ENCODE measurements at places on chromosomes 6 and 20.

GRCh38 chr20:50870561-50871161, 60.6 kb downstream of the ADNP start:
- DNase-seq, result no peak

GRCh38 chr20:62638055-62638570, 4.2 kb upstream of the SLCO4A1 start:
- no peak for DNase-seq

DNA sequence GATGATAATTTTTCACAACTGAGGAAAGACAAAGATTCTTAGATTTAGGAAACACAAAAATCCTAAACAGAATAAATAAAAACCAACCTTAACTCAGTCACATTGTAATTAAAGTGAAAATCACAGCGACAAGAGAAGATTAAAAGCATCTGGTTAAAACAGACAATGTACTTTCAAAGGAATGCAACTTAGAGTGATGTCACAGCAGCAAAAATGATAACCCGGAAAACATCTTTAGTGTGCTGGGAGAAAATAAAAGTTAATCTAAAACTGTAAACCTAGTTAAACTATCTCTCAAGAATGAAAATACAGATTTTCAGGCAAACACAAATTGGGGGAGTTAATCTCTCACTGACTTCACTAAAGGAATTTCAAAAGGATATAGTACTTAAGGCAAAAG, 76.8 kb upstream of the OGFRL1 start:
- no peak for DNase-seq

DNA sequence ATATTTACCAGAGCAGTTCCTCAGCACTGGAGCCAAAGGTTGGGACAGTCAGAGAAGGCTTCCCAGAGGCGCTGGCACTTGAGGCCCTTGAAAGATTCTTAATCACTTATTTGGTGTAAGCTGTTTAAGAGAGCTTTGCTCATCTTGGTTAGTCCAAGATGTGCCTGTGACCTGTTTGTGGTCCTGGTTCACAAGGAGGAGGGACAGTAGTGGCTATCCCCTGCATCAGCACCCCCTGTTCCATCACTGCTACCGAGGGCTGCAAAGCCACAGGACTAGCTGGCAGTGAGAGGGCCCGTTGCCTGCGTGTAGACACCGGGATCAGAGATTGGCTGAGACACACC, 35.7 kb downstream of the VEGFA start:
- no peak for DNase-seq

GRCh38 chr6:109258129-109258528, 124.1 kb downstream of the CD164 start:
- no peak for DNase-seq

GRCh38 chr6:111957623-111958315, 84.5 kb upstream of the FYN start:
- no peak for DNase-seq

- no peak for DNase-seq
Measured at GRCh38 chr6:20846602-20847028, 312.4 kb downstream of the CDKAL1 start.

DNA sequence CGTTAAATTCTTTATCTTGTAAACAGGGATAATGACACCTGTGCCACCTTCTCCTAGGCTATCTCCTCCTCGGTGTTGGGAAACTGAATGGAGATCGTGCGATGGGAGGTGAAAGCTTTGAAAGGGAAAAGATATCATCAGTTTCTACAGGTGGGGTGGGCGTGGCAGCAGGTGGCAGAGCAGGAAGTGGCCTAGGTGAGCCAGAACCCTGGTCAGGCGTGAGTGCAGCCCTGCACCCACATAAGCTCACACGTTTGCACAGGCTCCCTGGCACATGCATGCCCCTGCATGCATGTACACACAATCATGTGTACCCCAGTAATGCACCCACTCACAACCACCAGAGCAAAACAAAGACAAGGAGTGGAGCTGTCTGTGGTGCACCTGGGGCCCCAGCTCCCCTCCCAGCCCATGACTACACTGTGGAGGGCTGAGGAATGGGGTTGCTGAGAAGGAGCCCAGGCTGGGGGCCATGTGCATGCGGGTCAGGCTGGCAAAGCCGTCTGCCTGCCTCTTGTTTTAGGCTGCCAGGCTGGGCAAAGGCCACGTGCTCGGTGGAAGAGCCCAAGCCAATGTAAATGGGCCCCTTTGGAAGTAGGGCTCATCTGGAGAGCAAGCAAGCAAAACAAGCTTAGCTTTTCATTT, 61.5 kb downstream of the TFAP2C start:
- DNase-seq, result no peak

GRCh38 chr6:131754088-131754487, 43.3 kb upstream of the CTAGE9 start:
- DNase-seq, result no peak

DNA sequence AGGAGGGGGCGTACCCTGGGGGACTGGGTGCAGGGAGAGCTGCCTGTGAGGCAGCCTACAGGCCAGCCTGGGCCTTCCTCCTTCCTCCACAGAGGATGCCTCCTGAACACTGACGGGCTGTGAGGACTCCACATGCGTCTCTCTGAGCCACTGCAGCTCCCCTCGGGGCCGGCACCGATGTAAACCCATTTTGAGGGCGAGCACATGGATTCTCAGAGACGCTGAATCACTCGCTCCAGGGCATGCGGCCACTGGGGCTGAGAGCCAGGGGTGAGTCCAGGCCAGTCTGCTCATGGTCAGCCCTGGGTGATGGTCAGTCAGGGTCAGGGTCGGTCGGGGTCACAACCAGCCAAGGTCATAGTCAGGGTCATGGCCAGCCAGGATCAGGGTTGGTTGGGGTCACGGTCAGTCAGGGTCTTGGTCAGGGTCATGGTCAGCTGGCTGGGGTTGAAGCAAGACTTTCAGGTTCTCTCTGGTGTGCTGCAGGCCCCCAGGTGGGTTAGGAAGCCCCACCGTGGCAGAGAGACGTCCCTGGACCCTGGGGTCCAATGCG, 14.7 kb upstream of the RBBP8NL start:
- peak; percentile 32 for DNase-seq

- no peak for DNase-seq
Measured at GRCh38 chr6:33286946-33287914, 1.8 kb downstream of the WDR46 start.

DNA sequence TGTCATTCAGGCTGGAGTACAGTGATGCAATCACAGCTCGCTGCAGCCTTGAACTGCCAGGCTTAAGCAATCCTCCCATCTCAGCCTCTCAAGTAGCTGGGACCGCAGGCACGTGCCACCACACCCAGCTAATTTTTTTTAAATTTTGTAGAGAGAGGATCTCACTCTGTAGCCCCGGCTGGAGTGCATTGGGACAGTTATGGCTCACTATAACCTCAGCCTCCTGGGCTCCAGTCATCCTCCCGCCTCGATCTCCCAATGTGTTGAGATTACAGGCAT, 86.5 kb downstream of the SERAC1 start:
- DNase-seq, result no peak

DNA sequence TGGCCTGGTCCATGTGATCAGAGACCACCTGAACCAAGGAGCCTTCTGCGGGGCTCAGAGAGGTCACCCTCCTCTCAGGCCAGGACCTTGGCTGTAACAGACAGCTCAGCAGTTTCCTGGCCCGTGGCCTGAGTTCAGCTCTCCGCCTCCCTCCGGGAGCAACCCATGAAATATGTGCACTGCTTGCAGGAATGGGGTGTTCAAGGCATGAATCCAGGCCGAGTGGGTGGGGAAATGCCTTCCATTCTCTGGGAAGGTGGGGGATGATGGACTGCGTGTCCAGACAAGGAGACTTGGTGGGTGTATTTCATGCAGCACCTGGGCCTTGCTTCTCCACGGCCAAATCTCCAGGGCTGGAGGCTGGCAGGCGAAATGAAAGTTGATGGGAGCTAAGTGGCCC, 46.0 kb downstream of the SIRPA start:
- DNase-seq, result peak; percentile 35

DNA sequence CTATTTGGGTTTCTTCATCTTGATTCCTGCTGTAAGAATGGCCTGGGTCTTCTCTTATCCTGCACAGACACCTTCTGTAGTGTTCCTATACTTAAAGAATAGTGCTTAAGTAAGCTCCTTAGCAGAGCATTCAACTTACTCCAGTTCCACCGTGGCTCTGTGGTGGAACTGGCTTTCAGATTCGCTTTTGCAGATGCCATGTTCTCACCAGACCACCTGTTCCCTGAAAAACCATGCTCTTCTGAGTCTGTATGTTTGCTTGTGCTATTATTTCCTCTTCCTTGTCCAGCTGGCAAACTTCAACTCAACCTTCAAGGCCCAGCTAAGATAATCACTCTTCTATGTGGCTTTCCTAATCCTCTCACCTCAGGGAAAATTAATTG, 4.9 kb downstream of the ELMO2 start:
- DNase-seq, result no peak

DNA sequence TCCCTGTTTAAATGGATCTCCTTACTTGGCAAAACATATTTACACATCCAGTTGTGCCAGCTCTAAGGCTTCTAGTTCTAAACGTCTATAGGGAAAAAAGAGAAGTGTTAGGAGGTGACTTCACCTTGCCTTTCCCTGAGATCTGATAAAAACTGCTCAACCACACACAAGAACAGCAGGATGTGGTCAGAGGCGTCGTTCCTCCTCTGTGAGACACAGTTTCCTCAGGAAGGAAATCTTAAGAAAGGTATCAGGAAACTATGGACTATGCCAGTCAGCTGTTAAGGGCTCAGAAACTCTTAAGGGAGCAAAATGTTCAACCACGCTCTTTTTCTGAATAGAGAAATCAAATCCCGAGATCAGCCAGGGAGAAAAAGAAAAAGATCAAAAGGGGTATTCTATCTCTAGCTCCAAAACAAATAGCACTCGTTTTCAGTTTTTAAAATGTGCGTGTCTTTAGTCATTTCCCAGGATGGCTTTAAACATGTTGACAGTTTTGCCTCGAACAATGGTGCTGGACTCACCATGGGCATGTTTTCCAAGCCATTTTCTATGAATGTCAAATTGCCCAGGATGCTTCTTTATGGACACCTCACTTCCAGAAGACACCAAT, 154.5 kb downstream of the HACE1 start:
- DNase-seq, result no peak

GRCh38 chr6:4559281-4559875, 216.8 kb upstream of the CDYL start:
- DNase-seq, result no peak

GRCh38 chr6:124765280-124765679, 197.0 kb upstream of the RNF217 start:
- no peak for DNase-seq

GRCh38 chr6:168609026-168609685, 168.2 kb downstream of the SMOC2 start:
- no peak for DNase-seq

GRCh38 chr6:4896401-4896800, 107.4 kb downstream of the RPP40 start:
- DNase-seq, result no peak

DNA sequence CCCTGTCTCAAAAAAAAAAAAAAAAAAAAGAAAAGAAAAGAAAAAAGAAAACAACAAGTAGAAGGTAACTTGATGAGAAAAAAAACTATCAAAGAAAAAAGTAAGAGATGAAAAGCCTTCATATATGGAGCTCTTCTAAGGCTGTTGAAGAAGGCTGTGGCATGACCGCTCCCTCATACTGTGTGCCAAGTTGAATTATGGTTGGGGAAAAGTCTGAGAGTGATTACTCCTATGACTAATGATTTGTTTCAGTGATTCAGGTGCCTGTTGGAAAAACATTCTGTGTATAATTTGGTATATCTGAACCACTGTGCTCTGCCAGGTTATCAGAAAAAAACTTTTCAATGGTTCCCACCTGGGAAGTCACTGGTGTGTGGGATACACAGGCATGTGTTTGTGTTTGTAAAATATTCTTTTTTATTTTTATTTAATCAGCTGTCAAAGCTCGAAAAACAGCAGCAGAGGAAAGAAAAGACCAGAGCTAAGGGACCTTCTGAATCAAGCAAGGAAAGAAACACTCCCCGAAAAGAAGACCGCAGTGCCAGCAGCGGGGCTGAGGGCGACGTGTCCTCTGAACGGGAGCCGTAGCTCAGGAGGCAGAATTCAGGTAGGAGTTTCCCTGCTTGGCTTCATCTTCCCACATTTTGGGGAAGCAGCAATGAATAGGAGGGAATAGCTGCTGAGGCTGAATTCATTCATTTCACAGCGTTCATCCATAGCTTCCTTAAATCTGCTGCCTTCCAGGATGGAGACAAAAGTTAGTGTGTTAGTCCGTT, 69.7 kb upstream of the SCP2D1 start:
- DNase-seq, result peak; percentile 4

DNA sequence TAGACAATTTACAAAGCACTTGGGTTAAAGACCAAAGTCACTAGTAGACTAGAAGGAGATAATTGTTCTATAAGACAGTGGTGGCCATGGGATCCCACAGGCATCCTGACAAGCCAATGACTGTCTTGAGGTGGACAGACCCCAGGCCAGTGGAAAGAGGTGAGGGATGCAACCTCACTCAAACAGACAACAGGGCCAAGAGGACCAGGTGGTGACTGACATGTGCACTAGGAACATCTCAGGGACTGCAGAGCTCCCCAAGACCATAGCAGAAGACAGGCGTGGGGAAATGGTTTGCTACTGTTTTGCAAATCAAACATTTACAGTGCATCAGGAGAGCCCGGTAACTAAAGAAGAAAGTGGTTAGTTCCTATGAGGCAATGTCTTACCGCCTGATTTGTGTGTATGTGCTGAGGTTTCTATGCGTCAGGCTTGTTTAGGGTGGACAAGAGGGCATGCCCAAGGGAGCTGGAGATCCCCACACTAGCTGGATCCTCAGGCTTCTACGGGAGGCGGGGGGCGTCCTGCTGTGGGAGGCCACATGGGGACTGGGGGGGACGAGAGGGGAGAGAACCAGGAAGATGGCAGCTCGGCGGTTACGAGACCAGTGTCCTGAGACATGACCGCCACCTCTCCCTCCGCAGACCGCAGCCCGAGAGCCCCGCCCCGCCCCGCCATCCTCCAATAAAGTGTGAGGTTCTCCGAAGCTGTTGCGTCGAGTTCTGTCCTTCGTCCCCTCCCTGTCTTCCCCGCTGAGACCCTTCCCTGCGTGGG, 623 bp upstream of the MRPS26 start:
- DNase-seq, result peak; percentile 44

DNA sequence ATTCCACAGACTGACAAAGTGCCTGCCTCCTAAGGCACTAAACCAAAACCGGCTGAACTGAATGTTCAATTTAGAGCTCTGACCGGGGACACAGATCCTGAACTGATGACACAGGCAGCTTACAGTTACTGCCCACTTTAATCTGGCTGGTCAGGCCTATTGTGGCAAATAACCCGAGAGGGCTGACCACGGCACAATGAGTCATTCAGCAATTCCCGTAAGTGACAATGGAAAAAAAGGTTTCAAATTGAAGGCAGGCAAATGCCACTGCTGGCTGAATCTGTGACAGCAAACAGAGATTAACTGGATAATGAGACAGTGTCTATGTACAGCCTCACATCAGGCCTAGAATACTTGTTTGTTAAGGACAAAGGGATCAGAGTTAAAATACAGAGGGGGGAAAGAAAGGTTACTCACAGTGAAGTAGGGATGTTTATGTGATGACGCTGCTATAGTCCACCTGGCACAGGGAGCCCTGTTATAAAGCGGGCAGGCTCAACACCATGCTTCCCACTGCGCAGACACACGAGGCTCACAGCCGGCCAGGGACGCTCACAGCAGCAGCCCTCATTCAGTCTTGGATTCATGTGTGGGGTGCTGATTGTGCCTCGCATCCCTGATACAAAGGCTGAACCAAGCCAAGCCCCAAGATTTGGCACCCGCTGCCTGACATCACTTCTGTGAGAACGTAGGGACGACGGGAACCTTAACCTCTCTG, 54.4 kb downstream of the RTN4IP1 start:
- DNase-seq, result peak; percentile 49

- DNase-seq, result peak; percentile 88
Measured at GRCh38 chr20:57030611-57031600, 235.5 kb downstream of the BMP7 start.

- DNase-seq, result no peak
Measured at GRCh38 chr20:21601799-21602198, 87.9 kb upstream of the NKX2-2 start.

All from MG63 (cell line).